Posterior cingulate gyrus (tissue), 11 donors: ENCODE measurements at places on chromosomes 16 and 17.

DNA sequence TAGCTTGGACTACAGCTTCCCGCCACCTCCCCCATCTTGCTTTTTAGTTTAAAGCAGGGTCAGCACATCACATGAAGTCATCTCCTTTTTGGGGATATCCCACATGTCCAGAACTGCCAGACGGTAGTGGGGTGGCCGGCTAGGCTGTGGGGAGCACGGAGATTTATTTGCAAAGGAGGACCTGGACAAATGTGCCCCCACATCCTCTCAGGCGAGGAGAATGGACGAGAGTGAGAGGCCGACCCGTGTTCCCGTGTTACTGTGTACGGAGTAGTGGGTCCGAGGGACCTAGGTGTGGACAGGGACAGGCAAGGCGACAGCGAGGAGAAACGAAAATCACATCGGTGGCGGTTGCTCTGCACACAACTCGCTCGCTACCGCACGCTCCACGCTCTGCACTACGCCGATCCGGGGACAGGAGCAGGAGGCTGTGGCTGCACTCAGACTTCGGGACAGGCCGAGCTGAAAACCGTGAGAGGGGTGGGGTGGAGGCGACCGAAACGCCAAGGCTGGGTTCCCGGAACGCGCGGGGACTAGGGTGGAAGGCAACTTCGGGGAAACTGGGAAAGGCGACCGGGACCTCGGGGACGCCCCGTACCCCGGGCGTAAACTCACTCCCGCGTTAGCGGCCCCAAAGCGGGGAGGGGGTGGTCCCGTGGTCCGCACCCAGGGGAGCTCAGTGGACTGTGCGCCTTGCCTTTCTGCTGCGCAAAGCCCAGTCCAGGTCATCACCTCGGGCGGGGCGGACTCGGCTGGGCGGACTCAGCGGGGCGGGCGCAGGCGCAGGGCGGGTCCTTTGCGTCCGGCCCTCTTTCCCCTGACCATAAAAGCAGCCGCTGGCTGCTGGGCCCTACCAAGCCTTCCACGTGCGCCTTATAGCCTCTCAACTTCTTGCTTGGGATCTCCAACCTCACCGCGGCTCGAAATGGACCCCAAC lies at the start of gene MT1A:
TSS of gene MT1A (plus strand) at position 853 of the 937 bp plus-strand sequence. CDS start at position 926, 73 bp downstream.
- DNase-seq = peak; percentile 31

- DNase-seq = no peak
Measured at GRCh38 chr17:14499976-14500375, 199.1 kb downstream of the HS3ST3B1 start.

- no peak for DNase-seq
Measured at GRCh38 chr17:70355185-70355584, 185.9 kb downstream of the KCNJ2 start.

DNA sequence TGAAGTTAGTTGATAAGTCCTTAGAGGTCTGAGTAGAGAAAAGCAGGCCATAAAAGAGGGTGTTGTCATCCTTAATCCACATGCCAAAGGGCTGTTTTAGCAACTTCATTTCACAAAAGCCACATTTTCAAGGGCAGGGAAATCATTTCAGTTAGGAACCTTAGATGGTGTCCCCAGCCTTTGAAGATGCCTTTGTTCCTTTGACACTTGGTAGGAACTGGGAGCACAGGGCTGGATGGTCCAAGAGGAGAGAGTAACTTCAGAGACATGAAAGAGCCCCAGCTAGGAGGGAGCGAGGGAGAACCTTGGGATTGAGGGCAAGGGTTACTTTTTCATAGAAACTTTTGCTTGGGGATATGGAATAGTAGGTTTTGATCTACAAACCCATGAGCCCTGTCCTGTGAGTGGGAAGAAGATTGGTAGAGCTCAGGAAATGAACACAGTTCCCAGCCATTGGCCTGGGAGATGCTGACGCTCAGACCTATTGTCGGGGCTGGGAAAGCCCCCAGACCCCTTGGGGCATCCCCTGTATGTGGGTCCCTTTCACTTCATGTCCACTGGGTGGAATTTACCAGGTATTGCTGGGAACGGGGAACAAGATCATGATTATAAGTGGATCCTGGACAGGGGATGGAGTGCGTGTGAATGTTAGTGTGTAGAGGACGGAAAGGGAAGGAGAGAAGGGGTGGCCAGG lies 18.9 kb downstream of the MSI2 start:
- DNase-seq = no peak
